ENCODE measurements at places on chromosomes 3 and 15.

DNA sequence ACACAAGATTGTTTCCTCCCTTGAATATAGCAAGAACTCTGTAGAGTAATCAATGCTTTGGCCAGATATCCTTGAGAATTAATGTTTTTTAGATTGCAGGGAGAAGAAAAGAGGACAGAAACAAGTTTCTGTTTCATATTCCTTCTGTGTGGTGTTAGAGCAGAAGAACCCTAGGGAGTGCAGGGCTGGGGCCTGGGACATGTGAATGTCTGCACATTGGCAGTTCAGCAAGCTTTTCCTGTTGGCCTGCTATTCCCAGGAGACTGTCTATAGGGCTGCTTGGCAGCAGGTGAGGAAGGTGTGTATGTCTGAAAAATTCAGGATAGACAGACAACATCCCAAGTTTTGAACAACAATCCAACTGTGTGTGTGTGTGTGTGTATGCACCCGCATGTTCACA lies 13.6 kb upstream of the CNBP start:
- DNase-seq, result no peak

DNA sequence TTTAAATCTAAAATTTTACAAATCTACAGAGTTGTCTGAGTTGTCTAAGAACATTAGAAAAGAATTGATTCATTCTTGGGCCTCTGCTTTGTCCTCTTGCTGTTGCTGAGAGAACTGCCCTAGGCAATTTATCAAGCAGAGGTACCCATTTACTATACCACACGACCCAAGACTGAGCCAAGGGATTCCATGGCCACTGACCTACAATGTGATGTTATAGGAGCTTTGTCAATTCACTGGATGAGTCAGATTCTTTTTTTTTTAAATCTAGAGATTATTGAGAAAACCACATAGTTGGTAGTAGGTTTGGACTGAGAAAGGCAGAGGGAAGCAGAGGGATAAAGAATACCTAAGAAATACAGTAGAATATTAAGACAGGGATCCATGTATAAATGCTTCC lies 55.3 kb downstream of the TRAT1 start:
- no peak for DNase-seq

GRCh38 chr15:33581032-33581431 lies 270.3 kb downstream of the RYR3 start:
- no peak for DNase-seq

DNA sequence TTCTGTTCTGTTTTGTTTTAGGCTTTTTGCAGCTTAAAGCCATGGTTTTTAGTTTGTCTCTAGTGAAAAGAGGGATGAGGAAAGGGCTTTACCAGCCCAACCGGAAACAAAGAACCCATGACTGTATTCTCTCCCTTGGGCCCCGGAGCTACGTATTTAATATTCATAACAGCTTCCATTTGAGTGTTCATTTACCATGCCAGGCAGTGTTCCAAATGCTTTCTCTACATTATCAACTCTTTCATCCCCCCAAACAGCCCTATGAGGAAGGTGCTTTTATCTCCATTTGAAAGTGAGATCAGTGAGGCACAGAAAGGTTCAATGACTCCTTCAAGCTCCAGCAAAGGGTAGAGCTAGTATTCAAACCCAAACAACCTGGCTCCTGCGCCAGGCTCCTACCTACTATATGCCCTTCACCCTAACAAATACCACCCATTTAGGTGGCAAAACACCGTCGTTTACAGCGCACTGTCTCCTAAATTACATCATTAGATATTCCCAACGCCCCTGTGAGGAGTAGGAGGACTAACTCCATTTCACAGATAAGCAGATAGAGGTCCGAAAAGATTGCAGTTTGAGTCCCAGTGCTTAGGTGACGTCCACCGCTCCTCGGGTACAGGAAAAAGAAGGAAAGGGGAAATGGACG lies 27.9 kb downstream of the GTPBP8 start:
- no peak for DNase-seq

GRCh38 chr3:189372243-189372642 lies 200.5 kb downstream of the TPRG1 start:
- DNase-seq, result no peak

- no peak for DNase-seq
Observed at GRCh38 chr15:92102395-92102755, 248.9 kb downstream of the SLCO3A1 start.

DNA sequence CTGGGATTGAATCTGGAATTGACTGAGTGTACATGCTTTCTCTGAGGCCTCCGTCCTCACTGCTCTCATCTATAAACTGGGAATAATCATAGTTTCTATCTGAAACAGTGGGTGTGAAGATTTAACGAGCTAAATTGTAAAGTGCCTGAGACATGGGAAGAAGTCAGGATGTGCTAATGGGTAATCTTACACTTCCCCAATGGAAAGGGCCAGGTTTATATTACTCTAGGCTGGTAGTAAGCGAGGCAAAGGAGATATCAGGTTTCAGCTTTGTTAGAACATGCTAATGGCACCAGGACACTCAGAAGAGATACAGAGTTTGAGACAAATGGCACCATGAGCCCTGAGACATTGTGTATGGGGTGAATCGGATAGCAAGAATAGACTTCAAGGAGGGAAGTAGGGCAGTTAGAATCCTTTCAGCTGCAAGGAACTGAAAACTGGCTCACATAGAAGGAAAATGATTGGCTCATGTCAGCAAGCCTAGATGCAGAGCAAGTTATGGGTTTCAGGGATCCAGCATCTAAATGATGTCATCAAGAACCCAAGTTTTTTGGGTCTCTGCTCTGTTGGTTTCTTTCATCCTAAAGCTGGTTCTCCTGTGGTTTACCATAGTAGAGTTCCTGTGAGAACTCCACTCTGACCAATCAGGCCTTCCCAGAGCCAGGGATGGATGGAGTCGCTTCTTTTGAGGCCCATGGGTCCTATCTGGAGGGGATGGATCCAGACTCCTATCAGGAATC lies 21.8 kb downstream of the FLNB start:
- DNase-seq, result no peak

GRCh38 chr15:52784799-52785671 lies 5.1 kb downstream of the ONECUT1 start:
- DNase-seq, result no peak
